ENCODE measurements at places on chromosomes 12 and 14.
A peak's percentile ranks its signal among the peaks of the same experiment; 100 is the strongest.

GRCh38 chr12:27277846-27278260 is 33.8 kb downstream of the STK38L start:
- DNase-seq: no peak

DNA sequence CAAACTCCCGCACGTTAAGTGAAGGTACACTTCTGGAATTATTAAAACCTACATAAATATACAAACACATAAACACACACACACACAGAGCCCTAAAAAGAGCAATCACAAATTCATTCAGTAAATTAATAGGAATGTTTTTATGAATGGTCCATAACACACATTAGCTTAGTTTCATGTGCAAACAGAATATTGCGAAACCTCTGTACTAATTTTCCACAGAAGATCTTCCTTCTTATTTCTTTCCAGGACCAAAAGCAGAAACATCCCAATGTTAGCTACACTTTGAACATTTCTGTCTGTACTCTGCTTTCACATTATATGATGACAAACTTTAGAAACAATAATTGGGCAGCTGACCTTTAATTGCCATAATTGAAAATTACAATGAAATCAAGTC is 101.6 kb downstream of the SOX5 start:
- no peak for DNase-seq

- no peak for DNase-seq
These were observed 1.3 kb downstream of the TRHDE start for GRCh38 chr12:72273499-72273837.

DNA sequence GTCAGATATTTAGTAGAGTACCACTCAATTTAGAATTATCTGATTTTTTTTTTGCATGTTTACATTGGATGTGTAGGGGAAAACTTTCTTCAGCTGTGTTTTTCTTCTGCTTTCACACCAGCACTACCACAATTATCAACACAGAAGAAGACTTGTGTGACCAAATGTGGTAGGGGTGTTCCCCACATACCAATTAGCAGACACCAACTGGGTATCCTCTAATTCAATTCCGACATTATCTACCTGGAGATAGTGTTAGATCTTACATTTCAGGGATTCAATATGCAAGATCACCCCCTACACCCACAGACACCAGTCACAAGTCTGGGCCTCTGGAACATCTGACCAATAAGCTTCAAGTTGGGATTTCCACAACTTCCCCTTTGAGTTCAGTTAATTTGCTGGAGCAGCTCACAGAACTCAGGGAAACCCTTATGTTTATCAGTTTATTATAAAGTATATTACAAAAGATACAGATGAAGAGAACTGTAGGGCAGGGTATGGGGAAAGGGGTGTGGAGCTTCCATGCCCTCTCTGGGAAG is 4.1 kb upstream of the KLRG1 start:
- no peak for DNase-seq

GRCh38 chr12:91877456-91878235 is 268.0 kb downstream of the BTG1 start:
- DNase-seq: peak; percentile 36

GRCh38 chr14:73142216-73142615 is 5.9 kb downstream of the PSEN1 start:
- no peak for DNase-seq

GRCh38 chr14:49865431-49865859 is 12.9 kb upstream of the NEMF start:
- peak; percentile 76 for DNase-seq

DNA sequence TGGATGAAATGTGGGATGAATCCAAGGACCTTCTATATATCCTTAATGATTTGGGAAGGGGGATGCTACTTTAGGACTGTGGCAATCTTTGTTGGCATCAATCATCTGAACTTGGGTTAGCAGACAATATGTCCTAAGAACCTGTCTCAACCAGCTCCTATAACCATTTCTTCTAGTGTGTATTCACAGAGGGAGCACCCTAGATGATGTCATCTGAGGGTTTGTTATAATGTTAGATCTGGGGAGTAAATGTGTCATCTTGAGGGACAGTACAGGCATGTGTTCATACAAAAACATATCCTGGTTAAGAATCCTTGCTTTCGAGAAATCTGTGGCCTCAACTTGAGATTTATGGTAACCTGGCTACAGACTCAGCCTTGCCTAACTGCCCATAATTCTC is 41.9 kb upstream of the NFKBIA start:
- no peak for DNase-seq

DNA sequence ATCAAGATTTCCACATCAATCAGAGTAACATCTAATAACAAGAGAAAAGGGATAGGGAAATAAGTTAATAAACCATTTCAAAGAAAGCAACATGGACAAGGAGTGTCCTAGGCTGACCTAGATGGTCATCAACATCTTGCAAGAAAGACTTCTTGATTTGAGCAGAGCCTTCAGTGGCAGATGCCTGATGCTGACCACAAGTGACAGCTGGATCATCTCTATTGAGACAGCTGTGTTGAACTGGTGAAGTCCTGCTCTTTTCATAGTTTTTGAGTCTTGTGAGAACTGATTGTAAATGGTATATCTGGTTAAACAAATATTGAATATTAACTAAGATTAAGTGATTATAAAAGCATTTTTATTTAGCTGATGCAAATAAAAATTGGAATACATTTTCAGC is 1083.6 kb upstream of the LRFN5 start:
- no peak for DNase-seq

DNA sequence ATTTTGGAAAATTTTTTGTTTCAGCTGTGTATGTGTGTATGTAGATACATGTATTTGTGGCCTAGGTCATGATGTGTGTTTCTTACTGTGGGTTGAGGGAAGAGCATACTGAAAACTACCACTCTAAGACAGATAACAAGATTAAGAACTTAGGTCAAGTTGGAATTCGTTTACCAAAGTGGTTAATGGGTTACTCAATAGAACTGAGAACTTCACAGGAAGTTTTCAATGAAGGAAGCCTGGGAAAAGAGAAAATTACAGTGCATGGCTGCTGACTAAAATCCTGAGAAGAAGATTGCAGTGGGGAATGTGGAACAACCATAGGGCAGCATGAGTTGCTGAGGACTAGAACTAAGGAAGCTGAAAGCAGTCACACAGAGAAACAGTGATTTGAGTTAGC is 21.4 kb upstream of the FOXG1 start:
- DNase-seq: no peak

DNA sequence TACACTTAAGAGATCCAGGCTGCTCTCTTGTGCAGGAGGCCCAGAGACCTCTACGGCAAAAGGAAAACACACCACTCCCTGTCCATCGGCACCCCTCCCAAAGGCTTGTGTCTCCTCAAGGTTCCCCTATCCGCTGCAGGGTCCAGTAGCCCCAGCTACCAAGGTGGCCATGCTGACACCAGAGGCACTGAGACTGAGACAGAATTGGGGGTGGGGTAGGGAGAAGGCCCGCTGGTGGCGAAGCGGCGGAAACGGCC is 590 bp downstream of the DDIT3 start:
- DNase-seq: no peak

DNA sequence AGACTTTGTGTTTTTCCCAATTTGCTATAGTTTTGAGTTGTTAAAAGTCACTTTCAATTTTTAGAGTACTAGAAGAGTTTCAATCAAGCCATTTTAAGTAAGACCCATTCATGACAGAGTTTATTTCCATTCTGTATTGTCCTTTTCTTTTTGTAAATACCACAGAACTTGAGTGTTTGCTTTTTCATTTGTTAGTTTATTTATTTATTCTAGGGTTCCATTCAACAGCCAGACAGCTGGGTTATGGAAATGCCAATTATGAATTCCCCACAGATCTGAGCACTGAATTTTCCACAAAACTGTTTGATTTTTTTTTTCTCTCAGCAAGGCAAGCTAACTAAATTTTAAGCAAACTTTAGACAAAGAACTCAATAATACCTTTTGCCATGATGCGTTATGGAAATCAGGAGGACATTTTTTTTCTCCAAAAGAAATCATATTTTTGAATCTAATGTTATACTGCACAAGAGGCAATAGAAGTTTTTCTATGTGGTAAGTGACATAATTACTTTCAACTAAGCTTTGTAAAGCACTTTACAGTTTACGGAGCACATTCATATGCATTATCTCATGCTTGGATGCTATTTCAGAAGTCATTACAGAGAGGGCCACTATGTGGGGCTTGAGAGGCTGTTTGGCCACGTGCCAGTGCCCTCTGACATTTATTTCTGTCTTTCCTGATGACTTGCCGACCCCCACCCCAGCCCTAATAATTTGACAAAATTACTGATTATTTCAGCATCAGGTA is 181.5 kb downstream of the VRK1 start:
- DNase-seq: no peak

DNA sequence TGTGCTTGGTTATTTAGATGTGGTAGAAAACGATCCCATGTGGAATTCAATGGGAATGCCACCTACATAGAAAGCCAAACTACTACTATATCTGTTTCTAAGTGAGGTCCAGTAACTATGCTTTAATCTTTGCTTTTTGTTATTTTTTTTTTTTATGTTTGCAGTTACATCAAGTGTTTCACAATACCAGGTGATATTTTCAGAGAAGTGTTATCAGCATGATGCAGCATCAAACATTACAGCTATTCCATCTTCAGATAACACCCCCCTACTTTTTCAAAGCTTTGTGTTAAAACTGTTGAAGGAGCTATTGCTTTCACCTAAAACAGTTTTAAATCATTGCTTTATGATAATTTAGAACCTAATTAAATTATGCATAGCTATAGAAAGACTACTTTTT is 163.8 kb upstream of the SLC16A7 start:
- no peak for DNase-seq

DNA sequence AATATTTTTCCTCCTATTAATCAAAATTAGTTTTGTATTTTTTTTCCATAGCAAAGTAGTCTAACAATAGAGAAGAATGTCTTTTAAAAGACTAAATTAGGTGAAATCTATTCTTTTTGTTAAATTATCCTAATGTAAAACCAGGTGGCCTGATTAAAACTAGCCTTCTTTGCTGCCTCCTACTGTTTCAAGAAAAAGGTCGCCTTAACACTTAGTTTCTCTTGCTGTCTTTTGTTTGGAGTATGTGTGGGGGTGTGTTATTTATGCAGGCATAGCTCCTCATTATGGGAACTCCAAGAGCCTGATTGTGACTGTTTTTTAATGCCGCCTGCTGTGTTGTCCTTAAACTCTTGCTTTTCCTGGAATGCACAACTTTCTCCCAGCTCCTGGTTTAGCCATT is 855.3 kb downstream of the DIO2 start:
- no peak for DNase-seq

DNA sequence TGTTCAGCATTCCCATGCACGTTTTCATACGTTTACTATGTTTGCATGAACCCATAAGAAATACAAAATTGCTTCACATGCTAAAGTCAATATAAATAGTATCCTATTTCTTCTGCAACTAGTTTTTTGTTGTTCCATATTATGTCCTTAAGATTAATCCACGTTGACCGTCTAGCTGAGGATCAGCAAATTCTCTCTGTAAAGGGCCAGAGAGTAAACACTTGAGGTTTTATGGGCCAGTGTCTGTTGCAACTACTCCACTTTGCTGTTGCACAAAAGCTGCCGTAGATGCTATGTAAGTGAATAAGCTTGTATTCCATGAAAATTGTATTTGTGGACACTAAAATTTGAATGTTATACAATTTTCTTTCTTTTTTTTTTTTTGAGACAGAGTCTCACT is 21.1 kb upstream of the PITPNM2 start:
- DNase-seq: no peak

GRCh38 chr14:81093651-81094050 is 127.1 kb downstream of the GTF2A1 start:
- no peak for DNase-seq

DNA sequence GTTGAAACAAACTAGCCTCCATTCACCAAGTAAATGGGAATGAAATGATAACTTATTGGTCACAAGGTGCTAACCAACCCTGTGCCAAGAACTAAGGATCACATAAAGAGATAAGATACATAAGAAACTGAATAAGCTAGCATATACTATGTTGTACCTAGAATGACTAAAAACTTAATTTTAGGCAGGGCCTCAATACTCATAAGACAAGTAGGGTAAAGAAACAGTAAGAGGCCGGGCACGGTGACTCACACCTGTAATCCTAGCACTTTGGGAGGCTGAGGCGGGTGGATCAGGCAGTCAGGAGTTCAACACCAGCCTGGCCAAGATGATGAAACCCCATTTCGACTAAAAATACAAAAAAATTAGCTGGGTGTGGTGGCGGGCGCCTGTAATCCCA is 17.7 kb downstream of the GDF11 start:
- DNase-seq: no peak

GRCh38 chr12:104248444-104248843 is 32.9 kb downstream of the TXNRD1 start:
- no peak for DNase-seq

DNA sequence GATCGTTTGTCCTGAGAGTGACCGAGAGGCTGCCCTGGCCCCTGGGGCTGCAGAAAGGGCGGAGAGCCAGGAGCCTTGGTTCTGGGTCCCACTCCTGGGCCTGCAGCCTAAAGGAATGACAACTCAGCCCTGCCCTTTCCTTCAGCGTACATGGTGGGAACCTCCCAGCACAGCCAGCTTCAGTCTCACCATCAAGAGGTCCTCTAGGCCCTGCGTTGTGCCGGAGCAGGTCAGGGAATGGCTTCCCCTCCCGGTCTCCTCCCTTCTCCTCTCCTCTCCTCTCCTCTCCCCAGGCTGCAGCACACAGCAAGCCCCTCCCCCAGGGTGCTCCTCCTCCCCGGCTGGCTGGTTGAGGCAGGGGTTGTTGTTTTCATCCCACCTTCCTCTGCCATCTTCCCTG is 44.6 kb upstream of the TUNAR start:
- no peak for DNase-seq

GRCh38 chr12:89390802-89391673 is 38.7 kb upstream of the DUSP6 start:
- DNase-seq: no peak

GRCh38 chr12:2560356-2560755 is 234.4 kb upstream of the FKBP4 start:
- no peak for DNase-seq

- DNase-seq: peak; percentile 24
These were observed 6.7 kb downstream of the CDKN1B start for GRCh38 chr12:12723681-12724420.

DNA sequence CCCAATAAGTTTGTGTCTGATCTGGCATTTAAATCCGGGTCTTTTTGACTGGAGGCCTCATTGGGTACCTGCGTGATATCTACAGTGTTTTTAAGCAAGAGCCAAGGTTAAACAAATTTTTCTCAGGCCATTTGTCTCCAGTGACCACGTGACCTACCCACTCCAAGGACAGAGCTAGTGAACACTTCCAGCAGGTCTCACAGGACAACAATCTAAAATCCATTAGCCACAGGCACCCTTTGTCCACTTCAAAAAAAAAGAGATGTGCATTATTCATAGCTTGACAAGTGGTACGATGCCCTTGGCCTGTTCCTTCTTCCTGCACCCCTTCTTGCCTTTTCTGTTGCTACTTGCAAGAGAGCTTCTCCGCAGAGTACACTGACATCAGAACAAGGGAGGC is 109.6 kb upstream of the GSC start:
- no peak for DNase-seq
